CD4-positive, alpha-beta T cell treated with Interleukin-6 at 100 ng/mL for 8 hours (primary cell): ENCODE measurements at places on chromosomes 7 and 10.

DNA sequence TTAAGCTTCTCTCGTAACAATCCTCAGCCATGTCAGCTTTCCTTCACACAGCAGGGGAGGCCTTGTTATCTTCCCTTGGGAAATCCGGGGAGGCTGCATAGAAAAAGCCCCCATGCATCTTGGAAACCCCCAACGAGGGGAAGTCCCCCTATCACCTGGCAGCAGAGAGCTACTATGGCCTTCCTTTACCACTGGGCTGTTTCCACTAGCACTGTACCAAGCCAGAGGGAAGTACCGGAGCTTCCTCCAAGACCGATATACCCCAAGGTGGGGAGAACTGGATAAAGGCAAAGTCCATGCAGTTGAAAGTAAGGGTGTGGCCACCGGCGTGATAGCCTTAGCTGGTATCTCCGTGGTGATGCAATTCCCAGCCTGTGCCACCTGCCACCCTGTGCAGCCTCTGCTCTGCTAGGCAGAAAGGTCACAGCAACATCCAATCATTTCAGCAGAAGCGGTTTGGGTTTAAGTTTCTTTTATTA lies 4.4 kb upstream of the CLIP2 start:
- no peak for DNase-seq

- DNase-seq = no peak
Measured at GRCh38 chr7:40704172-40704571, 569.4 kb downstream of the SUGCT start.

GRCh38 chr10:117470733-117471132 lies 71.8 kb upstream of the EMX2 start:
- DNase-seq = no peak

- no peak for DNase-seq
Measured at GRCh38 chr10:34494012-34494411, 321.1 kb downstream of the PARD3 start.

DNA sequence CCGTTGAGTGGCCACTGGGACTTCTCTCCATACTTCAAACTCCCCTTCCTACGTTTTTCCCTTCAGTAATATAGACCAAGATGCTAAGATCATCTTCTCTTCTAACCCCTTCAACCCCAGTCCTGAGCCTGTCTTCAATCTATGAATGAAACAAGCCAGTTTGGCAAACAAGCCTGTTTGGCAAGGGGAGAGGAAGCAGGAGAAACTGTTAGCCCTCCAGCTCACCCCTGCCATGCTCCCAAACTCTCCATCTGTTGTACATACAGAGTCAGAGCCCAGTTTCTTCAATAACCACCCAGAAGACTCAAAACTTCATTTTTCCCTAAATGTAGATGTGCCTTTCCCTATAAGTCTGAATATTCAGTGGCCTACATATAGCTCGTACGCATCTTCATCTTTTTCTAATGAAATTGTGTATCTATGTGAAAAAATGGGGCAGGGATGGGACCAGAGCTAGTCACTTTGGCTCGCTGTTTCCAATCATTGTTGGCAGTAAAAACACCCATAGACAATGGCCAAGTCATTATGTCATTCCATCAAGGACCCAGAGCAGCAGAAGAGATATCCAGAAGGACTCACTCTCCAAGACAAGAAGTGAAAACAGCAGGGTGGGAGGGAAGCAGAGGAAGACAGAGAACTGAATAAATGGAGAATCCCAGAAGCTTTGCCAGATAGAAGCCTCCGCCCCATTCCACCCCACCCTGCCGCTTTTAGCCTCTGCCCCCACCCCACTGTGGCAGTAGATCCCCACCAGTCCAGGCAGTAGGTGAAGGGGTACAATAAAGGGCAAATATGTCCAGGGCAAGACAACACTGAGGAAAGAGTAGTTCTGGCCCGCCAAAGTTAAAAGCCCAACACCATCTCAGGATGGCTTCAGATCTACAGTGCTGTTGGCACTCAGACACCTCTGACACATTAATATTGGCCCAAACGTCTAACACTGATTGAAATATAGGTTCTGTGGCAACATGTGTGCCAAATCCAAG lies 87.3 kb downstream of the DOCK4 start:
- no peak for DNase-seq

GRCh38 chr7:112500619-112501018 lies 19.8 kb downstream of the LSMEM1 start:
- no peak for DNase-seq

GRCh38 chr7:130758429-130759056 lies 24.5 kb upstream of the KLF14 start:
- peak; percentile 15 for DNase-seq

DNA sequence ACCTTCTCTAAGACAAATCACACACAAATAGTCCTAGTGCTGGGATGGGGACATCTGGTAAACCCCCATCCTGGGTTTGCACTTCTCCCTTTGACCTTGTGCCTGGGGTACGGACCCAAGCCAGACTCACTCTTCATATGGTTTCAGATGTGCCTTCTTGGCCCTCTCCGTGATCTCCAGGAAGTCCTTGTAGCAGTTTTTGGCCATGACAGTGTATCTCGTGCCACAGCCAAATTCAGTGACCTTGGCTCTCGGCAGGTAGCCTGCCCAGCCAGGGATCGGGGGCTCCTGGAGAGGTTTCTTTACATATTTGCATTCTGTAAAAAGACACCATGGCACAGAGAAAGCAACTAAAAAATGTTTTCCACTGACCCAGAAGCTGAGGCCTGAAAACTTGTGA lies 43.9 kb downstream of the PNLIPRP2 start:
- no peak for DNase-seq

DNA sequence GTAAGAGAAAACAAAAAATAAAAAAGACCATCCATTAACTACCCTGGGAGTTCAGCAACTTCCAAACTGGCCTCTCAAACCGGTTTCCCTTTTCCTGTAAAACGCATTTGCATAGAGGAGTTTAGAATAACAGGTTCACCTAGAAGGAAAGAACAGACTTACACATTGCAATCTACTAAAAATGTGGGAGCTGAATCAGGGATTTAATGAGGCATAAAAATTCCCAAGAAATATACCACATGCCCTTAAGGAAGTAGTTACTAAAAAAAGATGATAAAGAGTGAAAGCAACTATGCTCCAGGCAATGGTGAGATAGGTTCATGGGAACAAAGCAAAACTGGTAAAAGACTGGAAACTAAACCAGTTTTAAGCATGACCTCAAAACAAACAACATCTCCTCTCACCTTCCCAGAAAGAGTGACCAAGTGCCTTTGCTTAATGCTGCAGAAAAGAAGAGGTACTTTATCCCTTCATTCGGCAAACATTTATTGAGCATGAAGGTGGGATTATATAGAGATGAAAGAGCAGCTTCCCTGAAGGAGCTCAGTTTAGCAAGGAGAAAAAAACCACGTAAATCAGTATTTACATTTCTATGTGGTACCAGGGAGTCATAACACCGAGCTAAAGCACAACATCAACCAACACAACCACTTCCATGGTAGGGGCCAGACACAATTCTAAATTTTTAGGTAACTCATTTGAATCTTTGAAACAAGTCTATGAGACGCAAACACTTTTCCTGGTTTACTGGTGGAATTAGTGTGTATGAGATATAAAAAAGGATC lies 152.8 kb downstream of the SGMS1 start:
- no peak for DNase-seq

DNA sequence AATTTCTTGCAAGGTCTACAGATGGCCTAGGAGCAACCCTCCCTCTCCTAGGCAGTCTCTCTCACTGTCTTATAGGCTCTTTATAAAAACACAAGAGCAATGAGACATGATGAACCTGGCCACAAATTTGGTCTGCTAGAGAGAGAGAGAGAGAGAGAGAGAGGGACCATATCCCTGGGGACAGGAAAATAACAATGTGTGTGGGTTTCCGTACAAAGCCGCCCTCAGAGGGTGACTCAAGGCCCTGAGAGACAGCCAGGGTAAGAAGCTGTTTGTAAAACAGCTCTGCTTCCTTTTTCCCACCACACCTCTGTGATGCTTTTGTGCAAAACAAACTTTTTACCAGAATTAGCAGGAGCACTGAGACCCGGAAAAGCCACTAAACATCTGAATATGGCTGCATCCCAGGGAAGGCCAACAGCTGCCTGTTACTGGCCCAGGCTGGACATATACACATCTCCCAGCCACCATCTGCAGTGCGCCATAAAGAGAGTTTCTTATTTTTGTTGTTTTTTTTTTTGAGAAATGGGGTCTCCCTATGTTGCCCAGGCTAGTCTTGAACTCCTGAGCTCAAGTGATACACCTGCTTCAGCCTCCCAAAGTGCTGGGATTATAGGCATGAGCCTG lies 18.4 kb downstream of the GIMAP5 start:
- DNase-seq = peak; percentile 94

GRCh38 chr7:111459065-111459756 lies 103.1 kb downstream of the IMMP2L start:
- no peak for DNase-seq

DNA sequence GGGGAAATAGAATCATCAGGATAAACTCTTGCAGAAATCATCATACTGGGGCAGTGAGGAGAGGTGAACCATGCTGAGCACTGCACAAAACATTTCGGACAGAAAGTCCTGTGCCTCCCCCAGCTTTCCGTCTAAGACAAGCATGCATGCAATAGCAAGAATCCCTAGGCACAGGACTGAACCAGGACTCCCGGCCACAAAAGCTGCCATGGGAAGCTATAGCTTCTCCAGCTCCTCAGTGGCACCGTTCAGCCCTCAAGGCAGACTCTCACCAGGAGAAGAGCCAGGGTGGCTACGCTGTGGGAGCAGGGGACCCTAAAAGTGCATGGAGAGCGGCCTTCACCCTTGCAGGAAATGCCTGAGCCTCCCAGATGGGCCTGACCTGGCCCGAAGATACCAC lies 70.8 kb downstream of the ASB13 start:
- DNase-seq = no peak

GRCh38 chr7:33334349-33334748 lies 205.0 kb downstream of the BBS9 start:
- DNase-seq = no peak

DNA sequence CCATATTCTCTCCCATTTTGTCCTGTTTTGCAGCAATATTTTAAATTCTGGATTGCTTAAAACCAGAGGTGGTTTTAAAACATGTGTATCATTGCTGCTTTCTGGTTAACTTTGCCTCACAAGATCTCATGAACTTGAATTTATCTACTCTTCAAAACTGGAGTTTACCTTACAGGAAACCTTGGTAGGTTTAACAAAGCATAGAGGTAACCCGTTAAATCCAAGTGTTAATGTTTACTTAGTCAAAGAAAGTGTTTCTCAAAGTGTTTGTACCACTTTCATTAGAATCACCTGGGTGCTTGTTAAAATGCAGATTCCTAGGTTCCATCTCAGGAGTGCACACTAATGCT lies 44.0 kb upstream of the VDAC2 start:
- no peak for DNase-seq

DNA sequence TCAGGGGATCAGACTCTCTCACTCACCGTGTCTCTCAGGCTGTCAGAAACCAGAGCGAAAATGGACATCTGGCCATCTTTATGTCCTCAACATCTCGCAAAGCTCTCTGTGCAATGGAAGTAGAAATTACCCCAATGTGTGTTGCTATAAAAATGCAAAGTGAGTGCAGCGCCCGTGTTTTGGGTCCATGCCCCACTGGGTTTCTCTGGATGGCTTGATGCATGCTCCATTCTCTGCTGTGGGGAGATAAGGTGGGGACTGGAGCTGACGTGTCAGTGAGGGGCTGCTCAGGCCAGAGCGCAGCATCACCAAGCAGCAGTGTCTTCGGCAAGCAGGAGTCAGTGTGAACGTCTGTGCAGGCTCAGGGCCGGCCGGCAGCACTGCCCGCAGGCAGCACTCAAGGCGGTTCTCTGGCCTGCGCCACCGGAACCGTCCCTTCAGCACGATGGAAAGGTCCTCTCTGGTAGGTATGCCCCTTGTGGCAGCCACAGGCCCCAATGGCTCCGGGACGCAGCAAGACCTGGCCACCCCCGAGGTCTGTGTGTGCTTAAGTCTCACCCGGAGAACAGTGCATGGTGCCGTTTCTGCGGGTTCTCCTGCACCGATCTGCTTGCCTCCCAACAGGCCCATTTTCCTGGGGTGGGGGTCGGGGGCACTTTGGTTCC lies 30.2 kb downstream of the WDR86 start:
- DNase-seq = no peak

DNA sequence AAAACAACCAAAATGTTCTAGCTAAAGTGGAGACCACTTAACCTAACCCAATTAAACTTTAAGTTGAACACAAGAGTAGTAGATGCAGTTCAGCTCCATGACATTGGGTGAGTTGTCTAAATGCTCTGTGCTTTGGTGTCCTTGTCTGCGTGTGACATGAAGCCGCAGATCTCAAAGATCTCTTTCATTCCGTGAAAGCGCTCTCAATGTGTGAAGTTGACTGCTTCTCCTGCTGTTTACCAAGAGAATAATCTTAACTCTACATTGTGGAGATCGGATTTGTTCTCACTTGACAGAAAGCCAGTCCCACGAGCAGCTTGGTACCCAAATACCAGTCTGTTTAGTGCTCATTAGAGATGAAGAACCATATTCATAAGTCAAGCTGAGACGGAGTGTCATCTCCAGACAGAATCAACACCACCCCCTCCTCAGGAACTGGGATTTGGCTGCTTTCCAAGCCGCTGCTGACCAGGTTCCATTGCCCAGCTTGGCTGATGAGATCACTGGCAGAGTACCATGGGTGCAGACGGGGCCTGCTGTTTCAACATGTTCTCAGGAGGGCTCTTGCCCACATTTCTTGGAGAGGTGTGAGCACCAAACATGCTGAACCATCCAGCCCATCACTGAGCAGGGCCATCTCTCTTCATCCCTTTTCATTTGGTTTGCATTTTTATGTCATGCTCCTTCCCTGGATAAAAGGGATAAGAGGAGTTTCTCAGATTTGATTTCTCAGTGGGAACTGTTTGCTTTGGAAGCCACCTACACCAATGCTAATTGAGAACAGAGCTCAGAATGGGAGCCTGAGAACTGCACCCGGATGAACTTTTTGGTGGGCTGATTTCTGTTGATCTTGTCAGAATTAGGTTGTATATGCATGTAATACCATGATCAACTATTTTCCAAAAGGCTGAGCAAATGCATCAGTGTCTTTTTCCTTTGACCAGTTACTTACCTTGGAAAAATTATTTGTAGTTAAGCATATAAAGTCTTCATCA lies 95.8 kb upstream of the AGBL3 start:
- no peak for DNase-seq

DNA sequence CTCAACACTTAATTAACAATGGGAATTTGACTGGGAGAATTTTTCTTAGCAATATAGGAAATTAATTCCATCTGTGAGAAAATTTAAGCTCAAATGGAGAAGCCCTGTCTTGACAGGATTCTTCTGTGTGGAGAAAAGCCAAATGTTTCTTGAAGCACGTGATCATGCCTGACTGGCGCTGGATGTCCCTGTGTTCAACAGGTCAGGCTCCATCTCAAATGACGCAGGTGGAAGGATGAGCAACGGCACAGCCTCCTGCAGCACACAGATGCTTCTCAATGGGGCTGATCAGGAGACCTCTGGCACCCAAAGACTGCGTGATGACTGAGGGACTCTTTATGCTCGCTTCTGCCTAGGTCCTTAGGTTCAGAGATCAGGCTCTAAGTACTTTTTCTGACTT lies 143.8 kb downstream of the RSU1 start:
- no peak for DNase-seq

- DNase-seq = no peak
Measured at GRCh38 chr10:60296073-60296472, 93.6 kb downstream of the ANK3 start.
